ENCODE measurements at places on chromosomes 4 and X.

DNA sequence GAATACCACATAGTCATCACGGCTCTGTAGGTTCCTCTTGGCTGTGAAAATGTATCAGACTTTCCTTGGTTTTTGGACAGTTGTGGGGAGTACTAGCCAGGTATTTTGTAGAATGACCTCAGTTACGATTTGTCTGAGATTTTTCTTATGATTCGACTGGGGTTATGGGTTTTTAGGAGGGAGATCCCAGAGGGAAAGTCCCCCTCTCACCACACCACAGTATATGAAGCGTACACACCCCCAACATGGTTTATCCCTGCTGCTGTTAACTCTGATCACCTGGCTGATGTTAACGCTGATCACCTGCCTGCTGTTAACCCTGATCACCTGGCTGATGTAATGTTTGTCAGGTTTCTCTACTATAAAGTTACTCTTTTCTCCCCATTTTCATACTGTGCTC lies 72.6 kb downstream of the ANAPC4 start:
- DNase-seq = no peak

GRCh38 chr4:113901994-113902787 lies 77.3 kb downstream of the ARSJ start:
- no peak for DNase-seq

GRCh38 chr4:174156239-174156826 lies 127.1 kb downstream of the FBXO8 start:
- DNase-seq = no peak

- no peak for DNase-seq
Measured at GRCh38 chr4:147580396-147580795, 36.8 kb upstream of the TMEM184C start.

- DNase-seq = no peak
Measured at GRCh38 chr4:176794151-176794550, 1.4 kb upstream of the VEGFC start.

GRCh38 chrX:140713174-140713539 lies 3.6 kb downstream of the LINC00632 start:
- no peak for DNase-seq

Measured in stimulated activated CD8-positive, alpha-beta memory T cell treated with anti-CD3 and anti-CD28 coated beads, Interleukin-15, amount 100 ng/mL, for 24 hours (primary cell).